HCT116 (cell line): ENCODE measurements at places on chromosomes 1 and 21.

GRCh38 chr1:116877141-116877818 is 32.4 kb upstream of the PTGFRN start:
- no peak overlapping the region for H3K27ac ChIP-seq
- H3K27me3 ChIP-seq = no peaks in the 10 kb centered on the region
- no peak overlapping the region for H3K4me3 ChIP-seq
- DNase-seq = no peak

DNA sequence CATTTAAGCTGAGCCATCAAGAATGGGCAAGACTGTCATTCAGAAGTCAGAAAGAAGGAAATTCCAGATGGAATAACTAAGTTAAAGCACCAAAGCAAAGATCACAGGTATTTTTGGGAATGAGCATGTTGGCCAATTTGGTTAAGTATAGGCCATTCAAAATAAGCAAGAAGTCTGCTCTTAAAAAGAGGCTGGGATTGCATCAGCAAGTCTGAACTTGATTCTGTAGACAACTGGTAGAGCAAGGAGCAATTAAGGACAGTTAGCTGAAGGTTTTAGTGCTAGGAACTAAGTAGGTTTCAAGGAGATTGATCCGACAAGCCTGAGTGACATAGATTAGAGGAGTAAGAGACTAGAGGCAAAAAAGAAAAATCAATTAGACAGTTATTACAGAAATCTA is 8.4 kb downstream of the ANKRD45 start:
- no peaks in the 10 kb centered on the region for H3K4me1 ChIP-seq
- no peaks in the 10 kb centered on the region for H3K27me3 ChIP-seq
- H3K4me3 ChIP-seq = no peak overlapping the region
- H3K36me3 ChIP-seq = no peaks in the 10 kb centered on the region

- H3K4me1 ChIP-seq = peaks cover under 1% of the 10 kb centered on the region; the same call in 1 of the 2 replicates
- DNase-seq = no peak
- no peak overlapping the region for H3K4me3 ChIP-seq
These were observed 82.2 kb upstream of the C1orf105 start for GRCh38 chr1:172338295-172338735.

DNA sequence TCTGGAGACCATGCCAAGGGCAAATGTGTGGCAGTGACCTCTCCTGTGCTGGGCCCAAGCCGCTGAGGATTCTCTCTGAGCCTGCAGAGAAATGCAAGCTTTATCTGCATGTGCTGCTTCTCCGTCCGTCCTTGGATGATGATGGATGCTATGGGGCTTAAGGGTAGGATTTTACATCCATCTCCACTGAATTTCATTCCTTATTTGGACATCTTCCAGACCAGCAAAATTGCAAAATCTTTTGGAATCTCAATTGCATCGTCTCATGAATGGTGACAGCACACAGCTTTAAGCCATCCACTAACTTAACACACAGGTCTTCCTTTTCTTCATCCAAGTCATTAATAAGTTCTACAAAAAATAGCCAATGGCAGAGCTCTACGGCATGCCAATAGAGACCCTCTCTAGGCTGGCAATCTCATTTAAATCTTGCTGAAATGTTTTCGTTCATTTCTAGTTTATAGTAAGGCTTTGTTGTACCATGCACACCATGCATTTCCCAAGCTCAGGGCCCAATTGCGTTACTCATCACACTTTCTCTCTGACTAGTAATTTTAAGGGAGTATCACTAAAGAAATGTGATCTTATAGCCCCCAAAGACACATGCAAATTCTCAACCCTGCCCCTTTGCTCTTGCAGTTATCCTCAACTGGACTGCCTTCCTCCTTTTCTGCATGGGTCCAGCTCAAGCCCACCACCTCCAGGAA is 11.1 kb downstream of the BATF3 start:
- H3K27ac ChIP-seq = no peak overlapping the region
- H3K36me3 ChIP-seq = no peaks in the 10 kb centered on the region

DNA sequence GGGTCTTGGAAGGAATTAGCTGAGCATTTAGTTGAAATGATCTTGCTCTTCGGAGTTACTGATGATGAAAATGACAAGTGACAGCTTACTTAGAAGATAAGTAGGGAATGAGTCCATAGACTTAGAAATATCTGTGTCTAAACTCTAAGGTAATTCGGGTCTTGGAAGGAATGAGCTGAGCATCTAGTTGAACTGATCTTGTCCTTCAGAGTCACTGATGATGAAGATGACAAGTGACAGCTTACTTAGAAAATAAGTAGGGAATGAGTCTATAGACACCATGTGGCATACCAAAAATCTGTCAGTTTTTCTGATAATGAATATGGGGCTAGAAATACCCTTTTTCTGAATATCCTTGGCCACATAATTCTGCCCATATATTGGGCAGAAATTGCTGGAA is 14.7 kb downstream of the CTTNBP2NL start:
- no peak for DNase-seq
- H3K27ac ChIP-seq = no peak overlapping the region
- no peak overlapping the region for H3K4me3 ChIP-seq
- no peaks in the 10 kb centered on the region for H3K4me1 ChIP-seq
- peaks cover 4% of the 10 kb centered on the region; the same call in 1 of the 2 replicates for H3K36me3 ChIP-seq

DNA sequence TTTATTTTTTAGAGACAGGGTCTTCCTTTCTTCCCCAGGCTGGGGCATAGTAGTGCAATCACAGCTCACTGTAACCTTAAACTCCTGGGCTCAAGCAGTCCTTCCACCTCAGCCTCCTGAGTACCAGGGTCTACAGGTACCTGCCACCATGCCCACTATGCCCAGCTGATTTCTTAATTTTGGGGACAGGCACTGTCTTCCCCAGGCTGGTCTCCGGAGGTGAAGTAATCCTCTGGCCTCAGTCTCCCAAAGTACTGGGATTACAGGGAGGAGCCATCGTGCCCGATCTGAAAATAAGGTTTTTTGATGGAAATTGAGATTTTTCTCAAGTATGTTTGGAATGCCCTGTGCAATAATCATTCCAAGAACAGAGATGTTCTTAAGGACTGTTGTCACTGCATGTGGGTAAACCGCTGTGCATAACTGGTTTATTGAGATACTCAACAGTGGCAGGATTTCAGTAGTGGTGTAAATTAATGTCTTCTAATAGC is 934 bp upstream of the MSH4 start:
- DNase-seq = no peak
- no peak overlapping the region for H3K4me3 ChIP-seq
- H3K36me3 ChIP-seq = peaks cover 49% of the 10 kb centered on the region
- no peaks in the 10 kb centered on the region for H3K4me1 ChIP-seq
- no peak overlapping the region for H3K27ac ChIP-seq

GRCh38 chr1:226428791-226429461 is 21.0 kb upstream of the PARP1 start:
- H3K36me3 ChIP-seq = no peaks in the 10 kb centered on the region
- DNase-seq = no peak
- H3K4me3 ChIP-seq = no peak overlapping the region
- no peak overlapping the region for H3K27ac ChIP-seq
- H3K27me3 ChIP-seq = no peaks in the 10 kb centered on the region

DNA sequence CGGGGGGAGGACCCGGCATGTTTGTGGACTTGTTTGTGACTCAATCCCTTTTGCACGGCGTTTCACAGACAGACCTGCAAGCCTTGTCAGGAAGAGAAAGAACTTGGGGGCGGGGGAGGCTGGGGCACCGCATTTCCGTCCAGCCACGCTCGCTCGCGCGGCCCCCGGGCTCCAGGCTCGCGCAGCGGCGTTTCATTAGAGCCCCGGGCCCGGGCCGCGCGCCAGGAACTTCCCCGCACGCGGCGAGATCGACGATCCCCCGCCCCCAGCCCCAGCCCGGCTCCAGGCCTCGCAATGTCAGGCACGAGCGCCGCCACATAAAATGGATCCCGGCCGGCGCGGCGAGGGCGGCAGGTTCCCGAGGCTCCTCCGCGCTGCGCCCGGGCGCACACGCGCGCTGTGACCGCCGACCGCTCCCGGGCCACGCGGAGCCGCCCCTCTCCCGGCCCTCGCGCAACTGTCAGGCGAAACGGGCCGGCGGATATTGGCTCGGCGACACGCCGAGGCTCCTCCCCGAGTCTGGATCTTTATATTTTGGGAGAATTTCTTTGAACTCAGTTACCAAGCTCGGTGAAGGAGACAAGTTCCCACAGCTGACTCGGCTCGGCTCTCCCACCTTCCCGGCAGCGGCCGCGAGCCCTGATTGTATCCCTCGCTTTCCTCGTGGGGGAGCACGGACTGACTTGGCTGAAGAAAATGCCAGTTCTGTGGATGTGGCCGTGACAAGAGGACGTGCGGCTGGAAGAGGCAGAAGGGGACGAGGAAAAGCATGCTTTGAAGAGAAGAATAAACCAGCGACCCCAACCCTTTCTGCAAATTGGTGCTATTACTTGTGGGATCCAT is at the start of gene KIF26B:
KIF26B (plus strand) TSS at position 557 of the 843 bp plus-strand sequence. CDS start 440 bp downstream, outside the sequence.
- H3K27ac ChIP-seq = no peak within 1 kb of the TSS; the same call in 1 of the 2 replicates
- H3K4me3 ChIP-seq = peak within 1 kb of the TSS; percentile 41

DNA sequence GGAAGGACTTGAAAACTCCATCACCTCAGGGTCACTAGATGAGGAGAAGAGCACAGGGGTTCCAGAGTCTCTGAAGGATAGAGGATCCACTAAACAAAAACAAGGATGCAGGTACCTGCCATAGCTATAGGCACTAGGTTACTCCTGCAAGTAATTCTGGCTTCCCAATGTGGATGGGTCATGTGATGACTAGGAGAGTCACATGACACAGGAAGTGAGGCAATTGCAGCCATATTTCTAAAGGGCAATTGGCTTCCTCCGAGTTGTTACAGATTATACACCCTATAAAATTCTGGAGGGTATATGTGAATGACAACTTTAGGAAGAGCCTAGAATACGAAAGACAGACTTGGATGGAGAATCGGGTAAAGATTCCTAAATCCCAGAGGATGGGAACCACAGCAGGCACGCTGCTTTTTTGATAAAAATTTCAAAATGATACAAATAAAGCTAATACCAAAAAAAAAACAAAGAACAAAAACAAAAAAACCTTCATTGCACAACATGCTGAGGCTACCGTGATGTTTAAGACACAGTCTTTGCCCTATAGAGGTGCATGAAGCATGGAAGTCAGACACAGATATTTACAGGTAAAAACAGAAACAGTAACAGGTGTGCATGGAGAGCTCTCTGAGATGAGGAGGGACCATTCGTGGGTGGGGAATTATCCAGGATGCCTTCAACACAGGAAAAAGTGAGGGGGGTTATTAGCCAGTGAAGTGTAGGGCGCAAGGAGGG is 10.5 kb downstream of the MTX1 start:
- no peaks in the 10 kb centered on the region for H3K36me3 ChIP-seq
- H3K27ac ChIP-seq = peak overlapping the region; percentile 28
- H3K4me3 ChIP-seq = peak overlapping the region; percentile 45
- DNase-seq = peak; percentile 71

GRCh38 chr21:45244799-45245340 is 42.8 kb downstream of the POFUT2 start:
- H3K4me3 ChIP-seq = no peak overlapping the region
- no peak overlapping the region for H3K27ac ChIP-seq
- no peak for DNase-seq
- no peaks in the 10 kb centered on the region for H3K4me1 ChIP-seq
- H3K36me3 ChIP-seq = no peaks in the 10 kb centered on the region
- H3K27me3 ChIP-seq = no peaks in the 10 kb centered on the region

DNA sequence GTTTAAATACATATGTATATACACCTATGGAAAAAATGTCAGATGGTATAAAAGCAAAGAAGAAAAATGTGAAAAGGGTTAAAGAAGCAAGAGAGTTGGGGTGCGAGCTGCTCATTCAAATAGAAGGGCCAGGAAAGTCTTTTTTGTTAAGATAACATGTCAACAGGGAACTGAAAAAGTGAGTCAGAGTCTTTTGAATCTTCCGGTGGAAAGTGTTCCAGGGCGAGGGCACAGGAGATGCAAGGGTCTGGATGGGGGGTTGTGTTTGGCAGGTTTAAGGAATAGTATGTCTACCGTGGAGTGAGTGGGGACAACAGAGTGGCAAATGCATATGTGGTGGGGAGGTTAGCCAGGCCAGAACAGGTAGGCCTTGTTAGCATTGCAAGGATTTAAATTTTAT is 22.2 kb upstream of the GNG12 start:
- DNase-seq = no peak
- no peaks in the 10 kb centered on the region; the same call in 1 of the 2 replicates for H3K27me3 ChIP-seq

DNA sequence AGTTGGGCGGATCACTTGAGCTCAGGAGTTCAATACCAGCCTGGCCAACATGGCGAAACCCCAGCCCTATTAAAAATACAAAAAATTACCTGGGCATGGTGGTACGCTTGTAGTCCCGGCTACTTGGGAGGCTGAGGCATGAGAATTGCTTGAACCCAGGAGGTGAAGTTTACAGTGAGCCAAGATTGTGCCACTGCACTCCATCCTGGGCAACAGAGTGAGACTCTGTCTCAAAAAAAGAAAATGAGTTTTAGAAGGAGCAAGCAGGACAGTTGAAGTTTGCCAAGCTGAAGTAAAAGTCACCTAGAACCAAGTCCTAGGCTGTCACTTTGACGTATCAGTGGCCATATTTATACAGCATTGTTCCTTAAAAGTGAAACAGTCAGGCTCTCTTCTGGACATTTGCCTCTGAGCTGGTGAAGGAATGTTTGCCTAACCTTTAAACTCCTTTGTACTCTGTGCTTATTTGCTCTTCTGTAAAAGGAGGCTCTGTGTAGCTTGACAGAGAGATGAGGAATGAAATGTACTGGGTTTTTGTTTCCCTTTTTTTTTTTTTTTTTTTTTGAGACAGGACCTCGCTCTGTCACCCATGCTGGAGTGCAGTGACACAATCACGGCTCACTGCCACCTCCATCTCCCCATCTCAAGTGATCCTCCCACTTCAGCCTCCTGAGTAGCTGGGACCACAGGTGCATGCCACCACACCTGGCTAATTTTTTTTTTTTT is 2.8 kb downstream of the RAB4A start:
- H3K27ac ChIP-seq = no peak overlapping the region
- no peaks in the 10 kb centered on the region for H3K27me3 ChIP-seq
- peaks cover 9% of the 10 kb centered on the region for H3K4me1 ChIP-seq

DNA sequence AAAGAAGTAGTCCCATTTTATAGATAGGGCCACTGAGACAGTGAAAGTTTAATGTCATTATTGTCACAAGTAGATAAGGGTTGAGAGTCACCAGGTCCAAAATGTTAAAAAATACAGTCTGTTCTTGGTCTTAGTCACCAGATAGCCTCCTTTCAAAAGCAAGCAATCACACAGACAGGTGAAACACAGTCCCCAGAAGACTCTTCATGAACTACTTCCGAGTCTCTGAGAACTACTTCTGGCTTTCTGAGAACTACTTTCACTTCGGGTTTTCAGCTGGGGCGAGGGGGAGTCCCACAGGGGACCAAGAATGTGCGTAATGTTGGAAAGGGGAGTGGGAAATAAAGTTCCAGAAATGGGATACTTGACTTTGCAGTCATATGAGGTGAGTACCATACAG is 143.2 kb downstream of the HHIPL2 start:
- H3K4me3 ChIP-seq = no peak overlapping the region
- H3K36me3 ChIP-seq = no peaks in the 10 kb centered on the region
- 0 out of 2 replicates have a peak, but pooled peaks cover 9% of the 10 kb centered on the region for H3K27me3 ChIP-seq
